ENCODE measurements at places on chromosomes 6 and 20.

DNA sequence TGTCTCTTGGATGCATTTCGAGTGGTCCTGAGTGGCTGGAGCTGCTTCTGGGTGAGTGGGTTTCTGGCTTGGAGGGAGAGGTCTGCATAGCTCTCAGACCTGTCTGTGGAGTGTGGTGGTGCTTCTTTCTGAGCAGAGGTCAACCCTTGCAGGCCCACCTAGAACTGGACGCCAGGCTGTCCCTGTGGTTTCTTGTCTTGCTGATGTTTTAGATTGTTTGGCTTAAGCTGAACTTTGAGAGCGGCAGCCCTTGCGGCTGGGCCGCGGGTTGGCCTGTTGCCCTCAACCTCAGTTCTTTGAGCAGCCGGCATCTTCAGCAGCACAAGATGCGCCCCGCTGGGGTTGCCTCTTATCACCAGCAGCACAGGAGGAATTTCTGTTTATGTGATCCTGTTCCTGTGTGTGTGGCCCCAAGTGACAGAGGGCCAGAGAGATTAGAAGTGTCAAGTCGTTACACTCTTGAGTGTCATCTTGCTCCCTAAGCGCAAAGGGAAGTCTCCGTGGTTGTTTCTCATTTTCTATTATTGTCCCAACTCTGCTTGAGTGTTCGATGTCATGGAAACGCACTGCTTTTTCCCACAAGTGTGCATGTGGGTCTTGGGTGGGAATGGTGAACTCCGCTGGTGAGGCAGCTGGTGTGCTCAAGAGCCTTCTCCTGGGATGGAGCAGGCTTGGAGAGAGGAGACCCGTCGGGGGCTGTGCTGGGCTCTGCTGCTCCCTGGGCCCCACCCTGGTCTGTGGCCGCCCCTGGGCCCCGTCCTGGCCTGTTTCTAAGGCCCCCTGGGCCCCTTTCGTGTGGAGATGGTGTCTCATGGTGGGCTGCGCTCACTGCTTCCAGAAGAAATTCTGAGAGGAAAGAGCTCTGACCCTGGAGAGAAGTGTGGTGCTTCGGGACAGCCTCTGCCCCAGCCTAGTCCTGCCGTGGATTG, 20.1 kb upstream of the SLC22A1 start:
- no peak for DNase-seq

- no peak for DNase-seq
These were observed 10.5 kb downstream of the SNX3 start for GRCh38 chr6:108250240-108250866.

GRCh38 chr20:23145281-23145700, 59.2 kb upstream of the CD93 start:
- no peak for DNase-seq

DNA sequence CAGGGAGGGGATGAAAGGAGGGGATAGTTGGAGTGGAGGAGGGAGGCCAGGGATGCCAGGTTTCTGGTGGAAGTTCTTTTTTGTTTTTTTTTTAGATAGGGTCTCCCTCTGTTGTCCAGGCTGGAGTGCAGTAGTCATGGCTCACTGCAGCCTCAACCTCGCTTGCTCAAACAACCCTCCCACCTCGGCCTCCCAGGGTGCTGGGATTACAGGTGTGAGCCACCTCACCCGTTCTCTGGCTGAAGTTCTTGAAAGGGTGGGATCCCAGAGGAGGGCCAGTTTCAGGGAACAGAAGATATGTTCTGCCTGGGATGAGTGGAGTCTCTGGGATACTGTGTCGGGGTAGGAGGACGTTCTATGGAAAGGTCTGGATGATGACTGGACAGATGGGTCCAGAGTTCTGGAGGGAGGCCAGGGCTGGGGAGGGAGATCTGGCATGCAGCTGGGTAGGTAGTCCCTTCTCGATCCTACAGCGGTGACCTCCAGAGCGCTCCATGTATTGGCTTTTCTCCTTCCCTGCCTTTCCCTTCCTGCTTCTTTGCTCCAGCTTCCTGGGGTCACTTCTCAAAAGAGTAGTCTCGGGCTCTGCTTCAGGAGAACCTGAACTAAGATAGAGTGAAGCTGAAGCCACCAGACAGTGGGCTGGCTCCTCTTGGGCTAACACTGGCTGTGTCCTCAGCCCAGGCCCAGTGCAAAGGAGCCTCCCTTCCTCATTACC, 12.7 kb upstream of the SRC start:
- DNase-seq = no peak

DNA sequence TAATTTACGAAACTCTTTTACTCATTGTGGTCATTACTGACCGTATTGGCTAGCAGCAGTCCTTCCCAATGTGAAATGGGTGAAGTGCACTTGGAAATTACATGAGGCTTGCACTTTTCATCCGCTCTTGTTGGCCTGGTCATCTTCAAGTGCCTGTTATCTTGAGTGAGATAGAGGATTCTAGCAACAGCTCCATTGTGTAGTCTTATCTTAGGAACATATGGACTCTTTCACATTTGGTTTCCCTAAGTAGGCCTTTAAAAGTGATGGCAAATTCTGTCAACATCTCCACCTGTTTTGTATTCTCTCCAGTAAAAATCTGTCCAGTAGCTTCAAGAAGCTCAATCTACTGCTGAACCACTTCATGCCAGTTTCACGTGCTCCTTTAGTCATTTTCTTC, 114.8 kb upstream of the MARCKS start:
- no peak for DNase-seq

- no peak for DNase-seq
These were observed 205.7 kb upstream of the TCF21 start for GRCh38 chr6:133683308-133683580.

DNA sequence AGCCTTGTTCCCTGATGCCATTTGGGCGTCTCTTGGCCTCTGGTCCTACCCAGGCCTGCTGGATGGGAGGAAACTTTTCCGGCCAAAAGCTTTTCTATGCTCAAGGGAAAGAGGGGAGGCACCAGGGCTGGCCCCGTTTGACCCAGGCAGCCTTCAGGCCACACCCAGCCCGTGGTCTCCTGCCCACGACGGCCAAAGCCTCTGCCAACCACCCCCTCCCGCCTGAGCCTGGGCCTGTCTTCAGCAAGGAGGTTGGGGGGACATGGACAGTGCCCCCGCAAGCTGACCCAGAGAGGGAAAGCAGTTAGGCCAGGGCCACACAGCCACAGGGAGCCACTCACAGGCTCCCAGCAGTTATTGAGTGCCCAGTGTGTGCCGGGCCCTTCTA, 49.5 kb downstream of the SRC start:
- no peak for DNase-seq

GRCh38 chr20:1390581-1391403, 2.1 kb downstream of the FKBP1A start:
- DNase-seq = no peak

DNA sequence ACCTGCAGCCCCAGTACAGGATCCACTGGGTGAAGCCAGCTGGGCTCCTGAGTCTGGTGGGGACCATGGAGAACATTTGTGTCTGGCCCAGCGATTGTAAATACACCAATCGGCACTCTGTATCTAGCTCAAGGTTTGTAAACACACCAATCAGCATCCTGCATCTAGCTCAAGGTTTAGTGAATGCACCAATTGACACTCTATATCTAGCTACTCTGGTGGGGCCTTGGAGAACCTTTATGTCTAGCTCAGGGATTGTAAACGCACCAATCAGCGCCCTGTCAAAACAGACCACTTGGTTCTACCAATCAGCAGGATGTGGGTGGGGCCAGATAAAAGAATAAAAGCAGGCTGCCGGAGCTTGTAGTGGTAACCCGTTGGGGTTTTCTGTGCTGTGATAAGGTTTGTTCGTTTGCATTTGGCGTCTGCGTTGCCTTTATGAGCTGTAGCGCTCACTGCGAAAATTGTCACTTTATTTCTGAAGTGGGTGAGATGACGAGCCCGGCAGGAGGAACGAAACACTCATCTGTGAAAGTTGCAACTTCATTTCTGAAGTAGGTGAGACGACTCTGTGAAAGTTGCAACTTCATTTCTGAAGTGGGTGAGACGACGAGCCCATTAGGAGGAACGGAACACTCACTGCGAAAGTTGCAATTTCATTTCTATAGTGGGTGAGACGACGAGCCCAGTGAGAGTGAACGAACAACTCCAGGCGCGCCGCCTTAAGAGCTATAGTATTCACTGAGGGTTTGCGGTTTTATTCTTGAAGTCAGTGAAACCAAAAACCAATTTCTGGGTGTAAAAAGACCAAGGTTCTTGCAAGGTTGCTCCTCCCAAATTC, 31.1 kb downstream of the SERPINB6 start:
- DNase-seq = no peak

GRCh38 chr20:45036044-45036755, 64.7 kb downstream of the KCNS1 start:
- no peak for DNase-seq

DNA sequence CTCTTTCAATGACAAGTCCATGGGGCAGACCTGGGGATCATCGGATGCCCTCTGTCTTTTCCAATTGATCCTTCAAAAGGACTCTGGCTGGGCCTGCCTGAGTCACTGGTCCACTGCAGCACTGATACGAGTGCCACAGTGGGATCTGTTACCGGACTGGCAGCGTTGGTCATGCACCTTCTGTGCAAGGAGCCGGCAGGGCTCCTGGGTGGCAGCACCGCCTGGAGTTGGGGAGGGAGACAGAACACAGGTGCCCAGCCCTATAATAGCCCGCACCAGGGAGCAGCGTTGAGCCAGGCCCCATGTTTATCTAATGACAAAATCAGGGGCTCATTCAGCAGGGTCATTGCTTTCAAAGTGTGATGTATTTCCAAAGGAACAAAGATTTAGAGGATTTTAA, 64.2 kb upstream of the NXT1 start:
- DNase-seq = no peak

- no peak for DNase-seq
These were observed 115.1 kb upstream of the BEND3 start for GRCh38 chr6:107230448-107230847.
